ENCODE measurements at places on chromosomes 11 and 22.

GRCh38 chr11:123302751-123303195 lies 107.7 kb upstream of the CLMP start:
- DNase-seq = no peak

DNA sequence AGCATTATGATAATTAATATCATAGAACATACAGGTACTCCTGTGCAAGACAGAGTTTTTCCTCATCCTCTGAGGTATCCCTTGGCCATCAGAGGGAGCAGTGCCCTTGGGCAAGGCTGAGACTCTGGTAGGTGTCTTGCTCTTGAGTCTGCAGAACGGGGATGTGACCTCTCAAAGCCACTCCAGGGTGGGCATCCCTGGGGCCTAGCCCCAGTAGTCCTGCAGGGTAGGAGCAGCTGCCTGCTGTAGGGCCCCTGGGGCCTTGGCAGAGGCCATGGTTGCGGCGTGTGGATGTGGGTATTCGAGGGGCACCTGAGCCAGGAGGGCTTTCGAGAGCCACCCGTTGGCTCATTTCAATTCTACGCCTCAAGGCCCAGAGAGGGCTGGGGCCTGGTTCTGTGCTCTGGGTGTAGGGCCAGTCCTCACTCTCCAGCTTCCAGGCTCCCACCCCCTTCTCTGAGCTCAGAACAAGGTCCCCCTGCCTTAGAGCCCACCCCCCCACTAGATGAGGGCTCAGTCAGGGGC lies 7.7 kb upstream of the OMP start:
- no peak for DNase-seq

DNA sequence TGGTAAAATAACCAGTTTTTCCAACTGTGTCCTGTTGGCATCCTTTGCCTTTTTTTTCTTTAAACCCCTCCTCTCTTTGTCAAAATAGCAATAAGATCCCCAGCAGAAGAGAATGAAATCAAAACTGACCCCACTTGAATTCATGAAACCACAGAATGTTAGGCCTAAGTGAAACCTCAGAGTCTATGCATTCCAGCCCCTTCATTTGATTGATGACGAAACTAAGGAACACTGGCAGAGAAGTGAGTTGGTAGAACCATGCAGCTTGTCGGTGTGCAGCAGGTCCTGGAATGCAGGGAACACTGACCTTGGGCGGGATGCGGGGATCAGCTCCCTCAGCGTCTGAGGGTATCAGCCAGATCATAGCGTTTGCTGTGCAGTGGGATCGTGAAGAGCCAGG lies 57.5 kb downstream of the GRK3 start:
- DNase-seq = no peak

- no peak for DNase-seq
These were observed 455.8 kb downstream of the MIAT start for GRCh38 chr22:27113211-27113635.

DNA sequence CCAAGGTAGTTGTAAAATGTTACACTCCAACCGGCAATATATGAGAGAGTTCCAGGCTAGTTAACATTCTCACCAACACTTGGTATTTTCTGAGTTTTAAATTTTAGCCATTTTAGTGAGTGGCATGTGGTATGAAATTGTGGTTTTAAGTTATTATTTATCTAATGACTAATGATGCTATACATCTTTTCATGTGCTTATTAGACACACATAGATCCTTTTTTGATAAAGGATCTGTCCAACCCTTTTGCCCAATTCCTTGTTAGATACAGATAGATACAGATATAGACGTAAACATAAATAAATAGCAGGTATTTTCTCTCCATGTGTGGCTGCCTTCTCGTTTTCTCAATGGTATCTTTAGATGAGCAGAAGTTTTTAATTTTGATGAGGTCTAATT lies 39.3 kb downstream of the ALKBH8 start:
- DNase-seq = no peak

DNA sequence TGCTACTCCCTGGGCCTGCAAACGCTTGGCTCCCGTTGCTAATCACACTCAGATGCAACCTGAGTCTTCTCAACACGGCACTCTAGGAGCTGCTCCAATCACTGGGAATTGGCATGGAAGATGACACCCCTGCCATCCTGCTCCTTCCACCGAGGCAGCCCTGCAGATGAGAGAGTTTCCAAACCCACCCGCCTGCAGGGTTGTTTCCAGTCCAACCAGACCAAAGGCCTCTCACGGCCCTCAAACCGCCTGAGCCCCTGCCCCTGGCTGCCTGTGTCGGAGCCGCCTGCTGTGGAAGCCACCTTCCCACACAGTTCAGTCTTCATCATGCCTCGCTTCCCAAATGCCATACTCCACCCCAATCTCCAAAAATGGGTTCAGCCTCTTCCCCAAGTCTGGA lies 36.8 kb upstream of the TP53I11 start:
- DNase-seq = no peak

GRCh38 chr11:61131998-61132555 lies 29.1 kb downstream of the VPS37C start:
- DNase-seq = no peak

GRCh38 chr11:57460022-57460757 lies at the start of gene RTN4RL2:
RTN4RL2 (plus strand) TSS chr11:57460528; CDS start chr11:57460866, 338 bp downstream.
- no peak for DNase-seq

DNA sequence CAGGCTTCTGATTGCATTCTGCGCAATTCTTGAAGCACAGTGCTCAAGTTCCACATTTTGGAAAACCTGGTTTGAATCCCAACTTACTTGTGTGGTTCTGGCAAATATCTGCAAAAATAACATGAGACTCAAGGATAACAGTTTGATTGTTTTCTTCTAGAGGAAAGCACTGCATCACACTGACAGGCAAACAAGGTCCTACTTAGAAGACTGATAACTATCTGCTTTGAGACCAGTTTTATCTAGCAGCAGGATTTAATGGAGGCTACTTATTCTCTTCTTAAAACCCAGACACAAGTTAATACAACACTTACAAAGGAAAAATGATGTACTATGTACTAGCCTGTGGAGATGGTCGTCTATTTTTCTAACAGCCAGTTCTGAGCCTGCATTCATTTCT lies 41.4 kb downstream of the RIC3 start:
- no peak for DNase-seq

DNA sequence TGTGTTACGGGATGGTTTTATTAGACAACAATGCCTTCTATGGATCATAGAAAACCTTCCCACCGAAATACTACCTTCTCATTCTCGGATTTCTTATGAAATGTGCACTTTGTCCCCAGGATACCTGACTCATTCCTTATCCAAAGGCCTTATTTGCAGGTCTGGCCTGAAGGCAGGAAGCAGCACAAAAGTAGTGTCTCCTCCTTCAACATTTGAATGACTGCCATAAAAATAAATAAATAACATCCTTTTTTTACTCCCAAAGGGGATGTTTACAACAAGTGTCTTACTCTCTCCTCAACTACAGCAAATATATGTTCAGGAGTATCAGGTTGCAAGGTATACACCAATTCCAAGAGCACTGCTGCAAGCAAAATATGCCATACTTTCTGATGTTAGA lies 41.6 kb upstream of the PAK1 start:
- DNase-seq = peak; percentile 50

DNA sequence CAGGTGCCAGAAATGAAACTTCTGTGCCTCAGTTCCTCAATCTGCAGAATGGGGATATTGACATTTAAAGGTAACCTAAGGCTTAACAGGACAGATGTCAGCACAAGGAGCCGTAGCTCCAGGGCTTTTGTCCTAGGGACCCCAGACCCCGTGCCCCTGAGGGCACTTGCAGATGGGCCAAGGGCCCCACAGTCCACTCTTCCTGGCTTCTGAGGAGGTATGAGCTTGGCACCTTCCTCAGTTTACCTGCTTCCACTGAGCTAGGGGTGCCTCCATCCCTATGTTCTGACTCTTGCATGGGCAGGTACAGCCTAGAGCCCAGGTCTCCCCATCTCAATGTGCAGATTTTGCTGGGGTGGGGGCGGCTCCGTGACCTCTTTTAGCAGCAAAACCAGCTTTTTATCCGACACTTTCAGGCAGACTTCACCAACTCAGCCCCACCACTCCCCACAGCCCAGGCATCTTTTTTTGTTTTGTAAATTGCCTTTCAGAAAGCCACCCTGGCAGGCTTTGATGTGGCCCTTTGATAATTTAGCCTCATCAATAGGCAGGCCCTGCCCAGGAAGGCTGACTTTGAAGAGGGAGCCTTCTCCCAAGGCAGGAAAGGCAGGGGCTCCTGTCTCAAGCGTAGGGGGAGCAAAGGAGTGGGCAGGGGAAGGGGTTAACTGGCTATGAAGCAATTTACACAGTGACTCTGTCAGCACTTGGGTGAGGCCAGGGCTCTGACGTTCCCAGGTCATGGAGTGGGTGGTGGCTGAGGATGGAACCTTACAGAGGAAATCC lies 23.7 kb upstream of the FGF3 start:
- DNase-seq = no peak

GRCh38 chr22:34308101-34308500 lies 387.8 kb upstream of the LARGE1 start:
- DNase-seq = no peak

GRCh38 chr11:65558002-65558929 lies at the start of gene LTBP3:
LTBP3 (minus strand) TSS chr11:65558359; CDS start chr11:65557959, 400 bp downstream.
- DNase-seq = no peak

DNA sequence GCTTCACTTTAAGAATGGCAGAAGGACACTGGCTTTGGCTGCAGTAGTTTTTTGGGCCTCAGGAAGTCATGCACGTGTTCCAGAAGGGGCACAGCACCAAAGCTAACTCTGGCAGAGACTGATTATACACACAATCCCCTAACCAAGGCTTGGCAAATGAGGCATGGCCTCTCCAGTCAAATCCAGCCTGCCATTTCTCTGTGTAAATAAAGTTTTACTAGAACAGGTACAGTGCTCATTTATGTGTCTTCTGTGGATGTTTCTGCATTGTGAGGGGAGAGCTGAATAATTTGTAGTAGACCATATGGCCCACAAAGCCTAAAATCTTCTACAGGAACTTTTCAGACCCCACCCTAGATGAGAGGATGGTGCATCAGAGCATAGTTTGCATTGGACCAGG lies 46.4 kb upstream of the MN1 start:
- DNase-seq = no peak

- DNase-seq = no peak
These were observed 10.3 kb upstream of the UCP3 start for GRCh38 chr11:74019104-74019738.

- no peak for DNase-seq
These were observed at the start of gene ARHGAP20 for GRCh38 chr11:110711776-110712658. ARHGAP20 (minus strand) TSS chr11:110712437; CDS start chr11:110712231, 206 bp downstream.

DNA sequence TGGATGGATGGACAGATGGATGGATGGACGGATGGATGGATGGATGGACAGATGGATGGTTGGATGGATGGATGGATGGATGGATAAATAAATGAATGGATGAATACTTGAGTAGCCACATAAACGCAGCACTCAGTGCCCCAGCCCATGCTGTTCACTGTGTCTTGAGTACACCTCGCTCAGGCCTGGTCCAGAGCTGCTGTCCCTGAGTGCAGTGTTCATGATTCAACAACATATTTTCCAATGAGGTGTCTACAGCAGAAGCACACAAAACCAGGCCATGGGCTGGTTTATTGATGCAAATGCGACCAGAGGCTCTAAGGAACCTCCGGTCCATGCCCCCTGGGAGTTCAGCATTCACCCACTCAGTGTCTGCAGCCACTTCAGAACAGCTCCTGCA lies 584.3 kb downstream of the BRD1 start:
- no peak for DNase-seq

DNA sequence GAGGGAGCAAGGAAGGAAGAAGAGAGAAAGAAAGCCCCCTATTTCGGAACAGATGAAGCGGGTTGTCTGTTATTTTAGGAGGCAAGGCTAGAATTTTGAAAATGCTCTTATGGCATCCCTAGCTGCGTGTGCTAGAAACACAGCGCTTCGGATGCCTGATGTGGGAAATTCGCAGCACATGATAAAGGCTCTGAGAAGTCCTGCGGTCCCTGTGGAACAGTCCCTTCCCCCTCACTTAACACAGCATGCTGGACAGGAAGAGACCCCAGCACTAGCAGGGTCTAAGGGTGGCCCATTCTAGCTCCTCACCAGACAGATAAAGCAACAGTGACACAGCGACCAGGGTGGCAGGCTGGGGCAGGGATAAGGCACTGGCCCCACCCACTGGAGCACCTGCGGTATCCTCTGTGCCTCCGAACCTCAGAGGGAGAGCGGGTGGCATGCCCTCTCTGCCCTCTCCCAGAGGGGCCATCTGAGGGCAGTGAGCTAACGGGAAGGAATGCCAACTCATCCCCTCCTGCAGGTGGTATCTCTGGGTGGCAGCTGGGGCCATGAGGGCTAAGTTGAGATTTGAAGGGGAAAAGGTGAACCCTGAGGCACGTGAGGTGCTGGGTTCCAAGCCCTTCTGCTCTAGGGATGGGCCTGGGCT lies 75.7 kb downstream of the SCUBE1 start:
- DNase-seq = no peak

GRCh38 chr22:30121960-30122359 lies 41.7 kb downstream of the HORMAD2 start:
- DNase-seq = no peak

DNA sequence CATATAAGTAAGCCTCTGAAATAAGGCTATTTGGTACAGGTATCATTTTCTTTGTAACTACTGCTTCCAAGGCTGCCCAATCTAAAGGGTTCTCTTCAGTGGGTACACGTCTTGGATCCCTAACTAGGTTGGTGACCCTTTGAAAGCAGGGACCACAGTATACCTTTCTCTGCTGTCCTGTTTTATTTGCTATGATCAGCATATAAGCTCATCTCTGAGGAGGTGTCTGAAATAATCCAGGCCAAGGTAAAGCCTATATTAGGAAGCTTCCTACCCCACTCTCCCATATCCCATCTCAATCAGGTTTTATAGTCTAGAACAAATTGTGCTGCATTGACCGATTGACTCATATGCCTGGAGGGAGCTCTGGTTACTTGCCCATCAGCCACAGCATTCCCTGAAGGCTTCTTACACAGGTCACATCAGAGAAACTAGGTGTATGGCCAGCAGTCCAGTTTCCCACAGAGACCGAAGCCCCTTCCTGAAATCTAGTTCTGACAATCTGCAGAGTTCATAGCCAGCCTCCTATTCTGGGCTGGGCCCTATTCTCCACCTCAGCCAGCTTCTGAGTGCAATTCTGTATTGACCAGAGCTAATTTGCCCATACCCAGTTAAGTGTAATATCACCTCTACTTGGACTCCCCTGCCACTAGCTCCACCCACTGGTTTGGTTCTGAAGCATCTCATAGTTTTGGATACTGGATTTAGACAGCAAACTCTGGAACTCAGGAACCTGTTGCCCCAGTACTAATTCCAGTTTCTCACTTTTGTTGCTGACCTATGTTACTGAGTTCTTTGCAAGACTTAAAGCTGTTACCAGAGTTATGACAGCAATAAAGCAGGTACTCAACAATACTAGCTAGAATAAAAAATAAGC lies 62.1 kb upstream of the ARHGAP20 start:
- no peak for DNase-seq

DNA sequence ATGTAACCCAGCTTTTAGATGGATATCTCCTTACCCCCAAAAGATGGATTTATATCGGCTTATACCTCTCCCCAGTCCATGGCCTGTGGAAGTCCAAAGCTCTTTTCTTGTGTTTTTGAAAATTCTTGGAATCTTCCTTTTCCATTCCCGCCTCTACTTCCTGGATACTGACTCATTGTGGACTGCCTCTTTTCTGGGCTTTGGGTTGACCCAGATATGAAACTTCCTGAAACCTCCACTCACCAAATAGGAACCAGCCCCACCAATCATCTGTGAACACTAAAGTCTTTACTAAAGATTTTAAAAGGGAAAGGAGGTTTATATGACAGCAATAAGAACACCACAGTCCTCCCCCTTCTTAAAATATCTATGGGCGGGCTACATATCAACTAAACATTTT lies 163.4 kb upstream of the SYN3 start:
- no peak for DNase-seq

Measured in LNCaP clone FGC (cell line).